ENCODE measurements at places on chromosomes 4 and X. TPM values are rescaled to one million over a fixed set of nuclear protein-coding genes. Genes with fewer than 3 reads are reported as not detected.

Gene YIPF7
- not detected for total RNA-seq

GRCh38 chr4:150960818-150961217 lies 54.3 kb downstream of the LRBA start:
- H3K4me1 ChIP-seq = peaks cover 14% of the 10 kb centered on the region
- no peak overlapping the region for H3K4me3 ChIP-seq
- H3K36me3 ChIP-seq = peaks cover 37% of the 10 kb centered on the region
- no peak overlapping the region for H3K27ac ChIP-seq

GRCh38 chr4:184312126-184312525 lies 94.5 kb upstream of the ENPP6 start:
- H3K27ac ChIP-seq = peak overlapping the region; percentile 91
- no peak for DNase-seq
- H3K4me1 ChIP-seq = peaks cover 71% of the 10 kb centered on the region
- no peak overlapping the region for H3K4me3 ChIP-seq
- no peaks in the 10 kb centered on the region for H3K36me3 ChIP-seq

DNA sequence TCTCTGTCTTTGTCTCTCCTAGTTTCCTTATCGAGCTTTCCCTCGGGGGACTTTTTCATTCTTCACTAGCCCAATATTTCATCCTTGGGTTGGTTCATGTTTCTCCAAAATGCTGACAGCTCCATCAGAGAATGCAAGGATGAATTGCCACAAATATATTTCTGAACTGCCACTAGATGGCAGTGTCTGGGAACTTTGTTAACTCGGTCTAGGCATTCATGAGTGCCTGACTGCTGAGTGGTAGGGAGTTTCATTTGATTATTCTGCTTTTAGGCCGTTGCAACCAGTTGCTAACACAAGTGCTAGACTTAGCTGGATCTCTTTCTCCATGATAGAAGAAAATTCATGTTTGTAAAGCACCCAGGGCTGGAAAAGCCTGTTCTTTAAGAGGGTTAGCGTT lies 73.5 kb upstream of the RAP2C start:
- no peak overlapping the region for H3K4me3 ChIP-seq
- H3K36me3 ChIP-seq = no peaks in the 10 kb centered on the region
- H3K4me1 ChIP-seq = peaks cover 3% of the 10 kb centered on the region
- no peak overlapping the region for H3K27ac ChIP-seq
- peak; percentile 39 for DNase-seq

GRCh38 chr4:162356181-162356580 lies 192.4 kb upstream of the FSTL5 start:
- no peaks in the 10 kb centered on the region for H3K36me3 ChIP-seq
- no peaks in the 10 kb centered on the region for H3K4me1 ChIP-seq
- H3K4me3 ChIP-seq = no peak overlapping the region
- no peak overlapping the region for H3K27ac ChIP-seq
- no peaks in the 10 kb centered on the region for H3K27me3 ChIP-seq

DNA sequence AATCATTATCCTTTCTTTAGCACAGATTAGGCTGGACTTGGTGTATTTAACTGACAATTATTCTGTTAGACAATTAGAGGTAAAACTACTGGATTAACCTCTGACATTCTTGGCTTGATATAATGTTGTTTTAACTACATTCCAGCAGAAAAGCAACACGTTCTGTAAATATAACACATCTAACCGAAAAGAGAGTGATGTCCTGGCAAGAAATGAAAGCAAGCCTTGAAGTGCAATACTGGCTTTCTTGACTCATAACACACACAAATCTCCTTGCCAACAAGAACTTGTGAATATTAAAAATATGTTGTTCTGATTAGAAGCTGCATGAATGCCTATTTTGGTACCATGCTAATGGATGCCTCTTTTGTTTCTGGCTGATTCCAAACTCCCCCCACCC lies 76.4 kb downstream of the EFHC2 start:
- no peaks in the 10 kb centered on the region for H3K27me3 ChIP-seq
- no peak overlapping the region for H3K4me3 ChIP-seq
- DNase-seq = no peak
- no peak overlapping the region for H3K27ac ChIP-seq
- H3K36me3 ChIP-seq = peaks cover 1% of the 10 kb centered on the region
- peaks cover 12% of the 10 kb centered on the region for H3K4me1 ChIP-seq

Gene DGKK
- not detected for total RNA-seq

- H3K27ac ChIP-seq = no peak overlapping the region
- H3K27me3 ChIP-seq = no peaks in the 10 kb centered on the region
- no peak for DNase-seq
- H3K4me1 ChIP-seq = no peaks in the 10 kb centered on the region
Observed at GRCh38 chrX:13638826-13639225, 14.1 kb upstream of the TCEANC start.

Gene RPS6KA3
- 79.9 TPM for total RNA-seq

DNA sequence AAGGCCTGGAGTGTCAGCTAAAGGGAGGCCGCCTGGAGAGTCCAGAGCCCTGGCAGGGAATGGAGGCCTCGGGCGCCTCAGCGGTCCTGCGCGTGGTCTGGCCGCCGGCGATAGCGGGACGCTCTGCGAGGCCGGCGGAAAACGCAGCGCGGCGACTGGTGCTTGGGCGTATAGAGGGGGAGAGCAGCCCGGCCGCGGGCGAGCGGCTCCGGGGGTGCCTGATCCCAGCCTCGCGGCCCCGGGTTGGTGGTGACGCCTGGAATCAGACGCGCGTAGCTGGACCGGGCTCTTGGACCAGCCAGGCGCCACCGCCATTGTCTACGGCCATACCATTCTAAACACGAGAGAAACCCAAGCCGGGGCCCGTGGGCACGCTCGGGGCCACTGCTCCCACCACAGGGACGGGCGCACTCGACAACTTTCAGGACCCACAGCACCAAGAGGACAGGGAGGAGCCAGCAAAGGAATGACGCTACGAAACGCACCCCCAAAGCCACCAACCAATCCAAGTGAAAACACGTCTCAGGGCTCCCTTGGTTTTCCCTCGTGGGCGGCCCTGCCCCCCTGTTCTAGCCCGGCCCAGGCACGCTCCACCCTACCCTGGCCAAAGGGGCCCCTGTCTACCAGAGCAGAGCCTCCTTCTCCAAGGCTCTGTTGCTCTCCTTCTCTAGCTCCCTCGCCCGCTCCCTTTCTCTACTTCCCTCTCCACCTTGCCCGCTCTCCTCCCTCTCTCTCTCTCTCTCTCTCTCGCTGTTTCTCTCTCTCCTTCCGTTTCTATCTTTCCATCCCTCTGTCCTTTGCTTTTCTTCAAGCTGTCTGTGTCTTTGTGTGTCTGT lies 7.8 kb downstream of the FRG2 start:
- peaks cover 15% of the 10 kb centered on the region for H3K36me3 ChIP-seq
- H3K27me3 ChIP-seq = peaks cover 70% of the 10 kb centered on the region
- no peak for DNase-seq
- peak overlapping the region; percentile 24 for H3K27ac ChIP-seq
- H3K4me1 ChIP-seq = peaks cover 26% of the 10 kb centered on the region
- H3K4me3 ChIP-seq = no peak overlapping the region

DNA sequence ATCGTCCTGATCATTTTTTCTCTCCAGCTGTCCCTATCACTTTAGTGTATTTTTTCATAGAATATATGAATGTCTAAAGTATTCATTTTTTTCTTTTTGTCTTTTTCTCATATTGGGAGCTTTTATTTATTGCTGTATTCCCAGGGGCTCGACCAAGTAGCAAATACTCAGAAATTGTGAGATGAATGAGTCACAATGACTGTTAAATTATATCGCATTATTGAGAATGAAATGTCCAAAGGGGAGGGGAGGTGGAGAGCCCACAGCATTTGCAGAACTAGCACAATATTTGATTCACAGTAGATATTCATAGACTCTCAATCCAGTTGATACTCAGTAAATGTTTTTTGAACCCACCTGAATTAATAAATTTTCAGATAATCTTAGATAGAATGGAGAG lies 543.6 kb upstream of the FAM241A start:
- no peaks in the 10 kb centered on the region for H3K36me3 ChIP-seq
- H3K4me3 ChIP-seq = no peak overlapping the region
- H3K4me1 ChIP-seq = no peaks in the 10 kb centered on the region
- H3K27me3 ChIP-seq = no peaks in the 10 kb centered on the region
- H3K27ac ChIP-seq = no peak overlapping the region
- DNase-seq = no peak

GRCh38 chrX:11768039-11768438 lies 10.0 kb downstream of the MSL3 start:
- H3K36me3 ChIP-seq = peaks cover 35% of the 10 kb centered on the region
- H3K4me3 ChIP-seq = no peak overlapping the region
- no peaks in the 10 kb centered on the region for H3K27me3 ChIP-seq
- peak overlapping the region; percentile 64 for H3K27ac ChIP-seq
- no peak for DNase-seq

- DNase-seq = no peak
- H3K27ac ChIP-seq = no peak overlapping the region
- H3K27me3 ChIP-seq = no peaks in the 10 kb centered on the region
- H3K4me1 ChIP-seq = no peaks in the 10 kb centered on the region
- H3K4me3 ChIP-seq = no peak overlapping the region
Observed at GRCh38 chrX:4936315-4936714, 1222.9 kb upstream of the PRKX start.

DNA sequence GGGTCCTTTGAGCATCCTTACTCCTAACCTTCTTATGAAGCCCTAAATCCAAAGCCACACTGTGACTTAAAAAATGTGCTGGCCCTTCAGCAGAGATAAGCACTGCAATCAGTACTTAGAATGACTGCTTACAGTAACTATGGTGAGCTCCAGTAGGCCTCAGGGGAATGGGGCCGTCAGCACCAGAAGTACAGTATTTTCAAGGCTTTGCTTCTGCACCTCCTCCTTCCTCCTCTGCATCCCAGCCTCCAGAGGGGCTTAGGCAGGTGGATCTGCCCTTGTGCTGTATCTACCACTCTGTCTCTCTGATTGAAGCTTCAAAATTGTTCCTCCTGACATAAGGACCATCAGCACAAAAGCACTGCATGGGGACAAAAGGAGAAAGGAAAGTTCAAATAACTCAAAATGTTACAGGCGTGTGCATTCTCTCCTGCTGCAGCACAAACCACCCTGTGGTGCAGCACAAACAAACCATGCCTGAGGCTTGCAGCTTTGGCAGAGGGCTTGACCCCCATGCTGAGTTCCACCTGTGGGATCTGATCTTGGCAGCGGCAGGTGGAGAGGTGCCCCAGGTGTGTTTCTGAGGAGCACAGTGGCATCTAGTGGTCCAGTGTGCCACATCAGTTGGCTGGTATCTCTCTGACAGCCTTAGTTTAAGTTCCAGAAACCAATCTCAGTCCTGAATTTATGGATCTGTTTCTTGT lies 164.7 kb downstream of the SOWAHB start:
- peaks cover 32% of the 10 kb centered on the region for H3K27me3 ChIP-seq
- no peak overlapping the region for H3K4me3 ChIP-seq
- H3K27ac ChIP-seq = no peak overlapping the region
- H3K36me3 ChIP-seq = no peaks in the 10 kb centered on the region
- no peak for DNase-seq

GRCh38 chrX:24369816-24370215 lies 9.4 kb downstream of the SUPT20HL1 start:
- no peaks in the 10 kb centered on the region for H3K36me3 ChIP-seq
- no peaks in the 10 kb centered on the region for H3K27me3 ChIP-seq
- no peak for DNase-seq
- no peak overlapping the region for H3K27ac ChIP-seq
- H3K4me1 ChIP-seq = peaks cover 36% of the 10 kb centered on the region

GRCh38 chr4:48554606-48555005 lies 64.6 kb downstream of the ZAR1 start:
- H3K36me3 ChIP-seq = peaks cover 49% of the 10 kb centered on the region
- H3K4me1 ChIP-seq = peaks cover 3% of the 10 kb centered on the region
- H3K27ac ChIP-seq = no peak overlapping the region
- no peak overlapping the region for H3K4me3 ChIP-seq

DNA sequence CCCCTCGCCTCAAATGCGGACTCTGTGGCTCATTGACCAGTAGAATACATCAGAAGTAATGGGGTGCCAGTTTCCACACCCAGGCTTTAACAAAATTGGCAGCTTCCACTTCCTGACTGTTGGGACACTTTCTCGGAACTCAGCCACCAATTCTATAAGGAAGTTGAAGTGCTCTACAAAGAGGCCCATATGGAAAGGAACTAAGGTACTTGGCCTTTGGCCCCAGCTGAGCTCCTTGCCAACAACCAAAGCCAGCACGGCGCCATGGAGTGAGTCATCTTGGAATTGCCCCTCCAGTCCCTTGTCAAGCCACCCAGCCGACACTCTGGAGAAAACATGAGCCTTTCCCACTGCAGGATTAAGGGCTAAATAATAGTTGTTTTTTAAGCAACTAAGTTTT lies 262.2 kb upstream of the INTU start:
- H3K4me3 ChIP-seq = no peak overlapping the region
- H3K36me3 ChIP-seq = no peaks in the 10 kb centered on the region
- no peak for DNase-seq
- no peak overlapping the region for H3K27ac ChIP-seq

GRCh38 chr4:158782551-158783360 lies 13.9 kb downstream of the FNIP2 start:
- H3K4me1 ChIP-seq = peaks cover 37% of the 10 kb centered on the region
- no peak for DNase-seq
- H3K4me3 ChIP-seq = no peak overlapping the region
- H3K27me3 ChIP-seq = no peaks in the 10 kb centered on the region
- no peak overlapping the region for H3K27ac ChIP-seq

- H3K27ac ChIP-seq = no peak overlapping the region
- H3K36me3 ChIP-seq = no peaks in the 10 kb centered on the region
- no peaks in the 10 kb centered on the region for H3K4me1 ChIP-seq
- no peak for DNase-seq
- no peak overlapping the region for H3K4me3 ChIP-seq
Observed at GRCh38 chr4:87881115-87881514, 48.3 kb downstream of the MEPE start.

- H3K4me1 ChIP-seq = peaks cover 28% of the 10 kb centered on the region
- H3K36me3 ChIP-seq = no peaks in the 10 kb centered on the region
- H3K27me3 ChIP-seq = no peaks in the 10 kb centered on the region
- H3K4me3 ChIP-seq = no peak overlapping the region
- no peak overlapping the region for H3K27ac ChIP-seq
- no peak for DNase-seq
Observed at GRCh38 chr4:113821856-113822255, 60.3 kb upstream of the CAMK2D start.

Gene DMP1
- total RNA-seq = not detected

Gene CXorf49
- not detected for total RNA-seq

Gene MGST2
- total RNA-seq = 10.2 TPM

DNA sequence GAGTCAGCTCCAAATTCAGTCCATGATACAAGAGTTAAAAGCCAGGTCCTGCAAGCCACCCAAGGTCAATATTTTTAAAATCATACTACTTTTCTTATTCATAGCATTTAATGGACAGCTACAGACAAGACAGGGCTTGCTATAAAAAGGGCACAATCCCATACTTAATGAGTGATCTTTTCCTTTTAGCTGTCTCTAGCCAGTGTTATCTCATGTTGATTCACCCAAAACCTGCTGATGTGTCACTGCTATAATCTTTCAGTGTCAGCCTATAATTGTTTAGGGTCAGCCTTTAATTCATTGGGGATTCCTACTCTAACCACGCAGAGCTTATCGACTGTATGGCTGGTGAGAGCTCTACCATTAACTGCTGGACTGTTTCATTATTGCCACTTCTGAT lies 51.2 kb upstream of the HCCS start:
- no peaks in the 10 kb centered on the region for H3K36me3 ChIP-seq
- H3K4me1 ChIP-seq = no peaks in the 10 kb centered on the region
- no peak for DNase-seq
- H3K4me3 ChIP-seq = no peak overlapping the region
- H3K27me3 ChIP-seq = no peaks in the 10 kb centered on the region
